SJSA1 (cell line): ENCODE measurements at places on chromosomes 3 and 15. TPM values are rescaled to one million over a fixed set of nuclear protein-coding genes. Genes with fewer than 3 reads are reported as not detected.

Gene ALDH1A3
- total RNA-seq: 1.9 and 2.2 TPM in 2 replicates

Gene CXCR6
- total RNA-seq: not detected in 2 replicates

Gene MYZAP
- 0.72 TPM in 1 of 2 replicates, not detected in the other for total RNA-seq

GRCh38 chr3:158768361-158768787 lies 33.5 kb upstream of the MFSD1 start:
- H3K36me3 ChIP-seq: no peaks in the 10 kb centered on the region
- H3K27me3 ChIP-seq: no peaks in the 10 kb centered on the region
- peak; percentile 42 for DNase-seq
- no peak overlapping the region for H3K4me3 ChIP-seq

- no peak overlapping the region for H3K27ac ChIP-seq
- H3K4me1 ChIP-seq: no peaks in the 10 kb centered on the region
- no peaks in the 10 kb centered on the region for H3K27me3 ChIP-seq
- no peak overlapping the region for H3K4me3 ChIP-seq
Measured at GRCh38 chr3:85737846-85738245, 779.1 kb downstream of the CADM2 start.
